Endothelial cell (in vitro differentiated cells): ENCODE measurements at places on chromosomes 1 and 21.

DNA sequence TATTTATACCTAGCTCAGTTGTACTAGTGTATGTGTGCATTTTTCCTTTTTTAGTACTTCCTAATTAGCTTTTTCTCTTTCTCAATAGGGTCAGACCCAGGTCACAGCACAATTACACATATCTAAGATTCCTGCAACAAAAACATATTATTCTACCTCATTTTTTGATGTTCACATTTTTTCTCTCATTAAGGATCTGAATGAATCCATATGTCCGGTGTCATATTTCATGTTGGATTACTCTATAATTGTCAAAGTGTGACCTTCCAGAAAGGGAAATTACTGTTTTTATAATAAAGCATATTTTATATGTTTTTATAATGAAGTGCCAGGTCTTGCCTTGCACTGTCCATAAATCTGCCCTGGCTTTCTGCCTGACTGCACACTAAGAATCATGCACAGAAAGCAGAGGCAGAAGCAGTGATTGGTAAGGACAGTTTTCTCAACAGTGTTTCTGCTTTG lies 143.7 kb downstream of the KCNT2 start:
- no peak overlapping the region for H3K4me3 ChIP-seq
- H3K4me1 ChIP-seq: no peaks in the 10 kb centered on the region
- no peak for DNase-seq
- no peak overlapping the region for H3K27ac ChIP-seq
- no peaks in the 10 kb centered on the region for H3K36me3 ChIP-seq

DNA sequence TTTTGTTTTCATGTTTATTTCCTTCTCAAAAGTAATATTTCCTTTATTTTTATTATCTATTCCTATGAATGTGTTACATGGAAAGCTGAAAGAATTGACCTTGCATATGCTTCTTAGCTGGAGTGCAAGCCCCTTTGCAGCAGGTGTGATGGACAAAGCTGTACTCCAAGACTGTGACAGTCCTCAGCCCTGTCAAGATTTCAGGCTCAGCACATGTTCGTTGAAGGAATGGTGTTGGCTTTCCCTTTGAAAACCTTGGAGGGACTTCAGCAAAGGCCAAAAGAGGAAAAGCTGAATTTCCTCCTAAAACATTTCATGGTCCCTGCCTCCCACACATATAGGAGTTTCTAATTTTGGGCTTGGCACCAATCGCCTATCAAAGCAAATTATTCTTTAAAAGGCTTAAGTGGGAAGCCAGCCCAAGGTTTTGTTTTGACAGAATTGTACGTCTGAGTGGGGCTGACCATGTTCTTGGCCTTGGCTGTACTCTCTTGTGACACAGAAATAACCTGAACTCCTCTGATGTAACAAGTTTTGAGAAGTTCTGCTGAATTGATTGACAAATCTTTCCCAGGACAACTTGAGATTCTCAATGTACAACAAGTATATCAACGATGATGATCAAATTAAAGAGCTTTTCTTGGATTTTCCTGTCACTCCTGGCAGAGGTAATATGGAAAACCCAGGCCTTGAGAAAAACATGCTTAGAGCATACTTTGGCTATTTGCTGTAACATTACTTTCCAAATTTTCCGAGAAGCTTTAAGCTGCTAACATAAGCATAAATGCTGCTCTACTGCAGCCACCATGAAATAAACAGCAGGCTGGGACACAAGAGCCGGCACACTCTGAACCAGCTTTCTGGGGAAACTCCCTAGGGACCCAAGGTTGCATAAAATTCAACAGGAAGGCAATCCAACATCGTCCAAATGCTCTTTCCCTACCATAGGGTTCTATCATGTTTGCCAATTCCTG lies 135.7 kb upstream of the ZNF648 start:
- no peak for DNase-seq
- H3K27me3 ChIP-seq: peaks cover 4% of the 10 kb centered on the region
- no peak overlapping the region for H3K27ac ChIP-seq
- no peak overlapping the region for H3K4me3 ChIP-seq
- no peaks in the 10 kb centered on the region for H3K36me3 ChIP-seq

DNA sequence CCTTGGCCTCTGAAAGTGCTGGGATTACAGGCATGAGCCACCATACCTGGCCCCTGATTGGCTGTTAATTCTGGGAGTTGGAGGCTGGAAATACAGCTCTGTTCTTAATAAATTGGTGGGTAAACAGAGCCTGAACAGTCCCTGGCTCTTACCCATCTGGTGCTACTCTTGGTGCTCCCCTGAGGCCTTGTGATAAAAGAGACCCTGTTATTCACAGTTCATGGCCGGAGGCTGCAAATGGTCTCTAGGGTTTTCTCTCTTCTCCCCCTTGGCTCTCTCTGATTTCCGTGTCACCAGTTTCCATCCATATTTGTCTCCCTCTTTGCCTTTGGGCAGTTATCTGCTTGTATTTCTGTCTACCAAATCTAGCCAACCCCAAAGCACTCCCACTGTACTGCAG lies 17.2 kb downstream of the NFASC start:
- no peak overlapping the region for H3K27ac ChIP-seq
- peaks cover 1% of the 10 kb centered on the region for H3K27me3 ChIP-seq
- peaks cover 9% of the 10 kb centered on the region for H3K4me1 ChIP-seq
- H3K36me3 ChIP-seq: no peaks in the 10 kb centered on the region
- no peak for DNase-seq

DNA sequence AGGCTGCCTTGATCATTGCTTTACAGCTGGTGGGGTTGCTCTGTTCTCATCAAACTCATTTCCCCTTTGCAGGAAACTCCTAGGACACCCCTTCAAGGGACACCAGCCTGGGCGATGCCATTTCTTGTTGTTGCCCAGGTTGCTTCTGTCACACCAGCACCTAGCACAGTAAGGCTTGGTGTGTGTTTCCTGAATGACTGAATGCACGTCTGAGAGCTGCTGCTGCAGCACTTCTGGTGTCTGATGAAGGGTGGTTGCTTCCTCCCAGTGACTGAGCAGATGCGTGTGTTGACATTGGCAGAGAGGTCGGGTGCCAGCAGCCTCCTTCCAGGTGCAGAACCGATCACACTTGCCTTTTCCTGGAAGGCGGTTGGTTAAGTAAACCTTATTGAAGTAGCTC lies 477.4 kb downstream of the CAMTA1 start:
- H3K36me3 ChIP-seq: no peaks in the 10 kb centered on the region
- H3K27ac ChIP-seq: no peak overlapping the region
- no peak for DNase-seq
- no peaks in the 10 kb centered on the region for H3K4me1 ChIP-seq
- H3K4me3 ChIP-seq: no peak overlapping the region

- no peaks in the 10 kb centered on the region for H3K36me3 ChIP-seq
- no peak for DNase-seq
- no peaks in the 10 kb centered on the region for H3K4me1 ChIP-seq
Measured at GRCh38 chr1:78624035-78624434, 3.8 kb downstream of the IFI44L start.
